ENCODE measurements at places on chromosomes 11 and 22. TPM values are rescaled to one million over a fixed set of nuclear protein-coding genes. Genes with fewer than 3 reads are reported as not detected.

Gene TSPAN32
- total RNA-seq: not detected

Gene DDIAS
- total RNA-seq: 3.5 TPM

Gene NFAM1
- total RNA-seq: not detected

Gene APOBEC3H
- total RNA-seq: not detected

GRCh38 chr22:37330200-37331033 is 48.1 kb downstream of the CYTH4 start:
- peak; percentile 69 for DNase-seq

DNA sequence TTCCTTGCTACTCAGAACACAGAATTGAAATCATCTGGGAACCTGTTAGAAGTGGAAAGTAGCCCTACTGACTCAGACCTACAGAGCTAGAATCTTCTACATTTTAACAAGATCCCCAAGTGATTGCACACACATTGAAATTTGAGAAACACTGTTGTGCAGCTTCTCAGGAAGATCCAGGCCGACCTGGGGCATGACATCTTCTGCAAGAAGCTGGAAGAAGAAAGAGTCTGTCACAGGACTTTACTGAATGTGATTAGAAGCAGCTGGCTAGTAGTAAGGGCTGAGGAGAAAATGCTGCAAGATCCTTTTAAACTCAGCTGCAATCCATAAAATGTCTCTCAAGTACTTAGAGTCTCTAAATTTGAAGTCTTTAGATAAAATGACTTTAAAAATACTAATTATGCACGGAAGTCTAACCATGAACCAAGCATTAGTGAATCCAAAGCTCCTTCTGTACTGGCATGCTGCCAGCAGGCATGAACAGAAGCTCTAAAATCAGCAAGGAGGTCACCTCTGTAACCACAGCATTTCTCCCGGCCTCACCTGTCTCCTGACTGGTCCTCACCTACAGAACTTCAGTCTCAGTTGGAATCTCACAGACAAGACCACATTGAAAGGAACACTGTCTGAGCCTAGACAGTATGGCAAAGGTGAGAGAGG is 85.0 kb downstream of the SERGEF start:
- peak; percentile 28 for DNase-seq

All from HFFc6 (cell line).